ENCODE measurements at places on chromosomes 12 and 14. TPM values are rescaled to one million over a fixed set of nuclear protein-coding genes. Genes with fewer than 3 reads are reported as not detected.
A peak's percentile ranks its signal among the peaks of the same experiment; 100 is the strongest.

DNA sequence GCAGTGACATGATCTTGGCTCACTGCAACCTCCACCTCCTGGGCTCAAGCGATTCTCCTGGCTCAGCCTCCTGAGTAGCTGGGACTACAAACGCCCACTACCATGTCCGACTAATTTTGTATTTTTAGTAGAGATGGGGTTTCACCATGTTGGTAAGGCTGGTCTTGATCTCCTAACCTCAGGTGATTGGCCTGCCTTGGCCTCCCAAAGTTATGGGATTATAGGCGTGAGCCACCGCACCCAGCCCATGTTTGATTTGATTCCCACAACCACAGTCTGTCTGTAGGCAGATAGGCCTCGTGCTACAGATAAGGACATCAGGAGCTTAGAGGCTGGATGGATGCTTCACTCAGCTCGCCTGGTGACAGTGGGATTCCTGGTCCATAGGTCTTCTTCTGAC is 23.0 kb downstream of the EML1 start:
- no peaks in the 10 kb centered on the region for H3K36me3 ChIP-seq
- no peak overlapping the region for H3K4me3 ChIP-seq
- no peaks in the 10 kb centered on the region for H3K27me3 ChIP-seq
- no peaks in the 10 kb centered on the region for H3K4me1 ChIP-seq
- H3K27ac ChIP-seq, result no peak overlapping the region

DNA sequence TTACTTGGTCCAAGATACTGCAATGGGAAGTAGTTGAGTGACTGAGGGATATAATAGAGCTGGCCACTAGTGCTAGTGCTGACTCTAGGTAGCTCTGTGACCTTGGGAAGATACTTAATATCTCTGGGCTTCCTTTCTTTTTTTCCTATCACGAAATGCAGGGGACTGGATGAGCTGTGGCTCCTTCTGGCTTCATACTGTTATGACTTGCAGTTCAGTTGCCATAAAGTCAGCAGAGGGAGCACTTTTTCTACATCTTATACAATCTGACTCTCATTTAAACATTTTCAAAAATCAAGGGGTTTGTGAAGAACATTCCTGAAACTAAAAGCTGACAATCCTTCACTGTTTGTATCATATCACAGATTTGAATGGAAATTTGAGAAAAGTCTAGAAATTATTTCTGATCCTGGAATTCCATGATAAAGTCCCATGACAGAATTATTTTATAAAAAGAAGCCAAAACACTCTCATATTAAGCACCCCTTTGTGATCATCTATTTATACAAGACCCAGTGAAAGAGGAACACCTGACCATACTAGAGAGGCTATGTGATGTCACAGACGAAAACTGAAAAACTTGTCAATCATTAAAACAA is 5.3 kb downstream of the BHLHE41 start:
- no peak for DNase-seq
- H3K36me3 ChIP-seq, result no peaks in the 10 kb centered on the region
- H3K27me3 ChIP-seq, result no peaks in the 10 kb centered on the region
- H3K27ac ChIP-seq, result peak overlapping the region; percentile 61

DNA sequence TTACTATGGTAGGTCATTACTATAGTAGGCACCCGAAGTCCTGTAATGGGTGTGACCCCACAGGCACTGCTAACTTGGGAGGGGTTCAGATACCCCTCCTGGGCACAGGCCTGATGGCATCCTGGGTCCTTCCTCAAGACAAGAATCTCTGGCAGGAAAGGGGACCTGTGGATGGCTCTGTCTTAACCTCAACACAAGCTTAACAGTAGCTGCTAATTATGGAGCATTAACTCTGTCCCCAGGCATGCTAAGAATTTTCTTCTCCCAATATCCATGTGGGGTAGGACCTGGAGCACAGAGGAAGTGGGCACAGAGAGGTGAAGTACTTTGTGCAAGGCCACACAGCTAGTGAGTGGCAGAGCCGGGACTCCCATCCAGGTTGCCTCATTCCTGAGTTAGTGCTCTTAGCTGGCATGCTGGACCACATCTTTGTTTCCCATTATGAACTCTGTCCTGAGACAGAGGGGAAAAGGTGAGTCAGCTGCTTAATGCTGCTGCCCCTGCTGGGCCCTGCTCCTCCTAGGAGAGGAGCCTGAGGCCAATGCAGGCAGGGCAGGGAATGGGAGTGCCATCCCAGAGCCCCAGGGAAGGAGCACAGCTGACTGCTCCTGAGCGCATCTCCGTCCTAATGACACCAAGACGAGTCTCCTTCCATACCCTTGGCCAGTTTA is 32.1 kb downstream of the GALNT16 start:
- no peaks in the 10 kb centered on the region for H3K4me1 ChIP-seq
- no peak for DNase-seq
- H3K27me3 ChIP-seq, result no peaks in the 10 kb centered on the region
- H3K36me3 ChIP-seq, result no peaks in the 10 kb centered on the region
- H3K4me3 ChIP-seq, result no peak overlapping the region

DNA sequence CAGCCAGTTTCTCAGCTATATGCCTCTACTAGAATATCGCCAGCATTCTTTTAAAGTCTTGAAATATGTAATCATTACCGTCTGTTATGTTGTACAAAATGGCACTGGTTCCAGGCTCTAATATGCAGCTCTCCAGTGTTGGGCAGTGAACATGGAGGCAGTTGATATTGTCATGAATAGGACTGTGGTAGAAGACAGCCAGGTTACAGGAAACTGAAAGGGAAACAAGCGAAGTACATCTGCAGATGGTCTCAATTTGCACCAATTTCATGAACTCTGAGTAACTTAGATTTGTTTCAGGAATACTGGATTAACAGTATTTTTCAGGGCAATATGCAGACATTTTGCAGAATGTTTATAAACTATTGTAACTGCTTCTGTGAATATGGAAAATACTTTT is 13.4 kb upstream of the KLHL42 start:
- no peaks in the 10 kb centered on the region for H3K4me1 ChIP-seq
- no peak for DNase-seq
- H3K27me3 ChIP-seq, result no peaks in the 10 kb centered on the region
- no peak overlapping the region for H3K27ac ChIP-seq
- H3K4me3 ChIP-seq, result no peak overlapping the region

- no peak for DNase-seq
- peak overlapping the region; percentile 37 for H3K27ac ChIP-seq
- H3K36me3 ChIP-seq, result no peaks in the 10 kb centered on the region
- H3K4me1 ChIP-seq, result peaks cover 17% of the 10 kb centered on the region
- no peaks in the 10 kb centered on the region for H3K27me3 ChIP-seq
Observed at GRCh38 chr12:108313241-108313605, 25.9 kb downstream of the CMKLR1 start.

GRCh38 chr12:45130881-45131281 is 80.0 kb upstream of the DBX2 start:
- H3K27me3 ChIP-seq, result no peaks in the 10 kb centered on the region
- no peaks in the 10 kb centered on the region for H3K4me1 ChIP-seq
- DNase-seq, result peak; percentile 77
- no peak overlapping the region for H3K4me3 ChIP-seq
- no peaks in the 10 kb centered on the region for H3K36me3 ChIP-seq
- no peak overlapping the region for H3K27ac ChIP-seq

GRCh38 chr12:6941782-6942181 is 1.8 kb upstream of the RNU7-1 start:
- peaks cover 14% of the 10 kb centered on the region for H3K4me1 ChIP-seq
- no peaks in the 10 kb centered on the region for H3K27me3 ChIP-seq
- no peak overlapping the region for H3K4me3 ChIP-seq

DNA sequence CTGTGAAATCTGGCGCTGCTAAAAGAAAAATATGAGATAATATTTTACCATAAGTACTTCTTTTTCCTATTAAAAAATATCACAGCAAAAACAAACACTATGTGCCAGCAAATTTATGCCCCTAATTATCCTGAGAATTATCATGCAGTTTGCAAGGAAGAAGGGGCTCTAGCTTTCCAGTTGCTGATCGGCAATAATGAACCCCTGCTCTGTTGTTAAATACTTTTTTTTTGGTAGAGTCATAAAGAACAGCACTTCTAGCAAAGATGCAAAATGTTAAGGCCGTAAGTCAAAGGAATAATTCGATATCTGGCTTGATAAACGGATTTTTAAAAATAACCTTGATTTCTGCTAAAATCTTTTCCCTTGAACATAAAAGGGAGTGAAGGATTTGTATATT is 108.9 kb downstream of the PDE3A start:
- no peaks in the 10 kb centered on the region for H3K27me3 ChIP-seq
- DNase-seq, result no peak
- no peaks in the 10 kb centered on the region for H3K4me1 ChIP-seq
- no peaks in the 10 kb centered on the region for H3K36me3 ChIP-seq
- no peak overlapping the region for H3K4me3 ChIP-seq
- no peak overlapping the region for H3K27ac ChIP-seq

- peaks cover 4% of the 10 kb centered on the region for H3K4me1 ChIP-seq
- no peak overlapping the region for H3K4me3 ChIP-seq
- no peak overlapping the region for H3K27ac ChIP-seq
- peaks cover 18% of the 10 kb centered on the region for H3K36me3 ChIP-seq
Observed at GRCh38 chr12:117026343-117026742, 72.9 kb downstream of the TESC start.

- H3K4me3 ChIP-seq, result no peak overlapping the region
- peak; percentile 54 for DNase-seq
- H3K27me3 ChIP-seq, result peaks cover 26% of the 10 kb centered on the region
- H3K4me1 ChIP-seq, result no peaks in the 10 kb centered on the region
- no peak overlapping the region for H3K27ac ChIP-seq
Observed at GRCh38 chr12:5083955-5084849, 40.5 kb downstream of the KCNA5 start.

DNA sequence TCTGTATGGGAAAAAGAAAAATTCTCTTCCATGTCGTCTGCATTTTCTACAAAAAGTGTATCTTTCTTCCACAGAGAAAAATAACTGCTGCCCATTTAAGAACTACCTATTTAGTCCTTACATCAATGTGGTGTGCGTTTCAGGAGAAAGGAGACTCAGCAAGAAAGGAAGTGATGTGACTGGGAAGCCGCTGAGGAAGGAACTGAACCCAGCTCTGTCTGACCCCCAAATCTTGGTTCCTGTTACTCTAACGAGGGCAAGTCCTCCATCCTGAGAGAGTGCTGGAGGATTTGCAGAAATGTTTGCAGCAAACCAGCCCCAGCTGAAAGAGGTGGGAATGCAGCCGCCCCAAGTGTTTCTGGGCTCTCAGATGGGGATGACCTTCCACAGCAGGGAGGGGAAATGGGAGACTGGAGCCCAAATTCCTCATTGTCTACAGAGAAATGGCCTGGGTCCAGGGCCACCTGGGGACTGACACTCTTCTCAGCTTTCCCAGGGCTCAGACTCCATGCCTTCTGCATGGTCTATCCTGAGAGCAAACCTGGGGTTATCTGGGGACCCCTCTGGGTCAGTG is 6.7 kb upstream of the MLEC start:
- H3K4me1 ChIP-seq, result peaks cover 2% of the 10 kb centered on the region
- no peak overlapping the region for H3K4me3 ChIP-seq
- DNase-seq, result no peak
- H3K27me3 ChIP-seq, result no peaks in the 10 kb centered on the region
- no peak overlapping the region for H3K27ac ChIP-seq

- H3K36me3 ChIP-seq, result no peaks in the 10 kb centered on the region
- H3K4me1 ChIP-seq, result peaks cover 2% of the 10 kb centered on the region
- no peak overlapping the region for H3K4me3 ChIP-seq
- DNase-seq, result no peak
- peaks cover 14% of the 10 kb centered on the region for H3K27me3 ChIP-seq
- H3K27ac ChIP-seq, result no peak overlapping the region
Observed at GRCh38 chr14:67413806-67414769, 2.1 kb upstream of the PLEK2 start.

GRCh38 chr12:20194171-20194570 is 174.2 kb upstream of the PDE3A start:
- H3K36me3 ChIP-seq, result no peaks in the 10 kb centered on the region
- no peak overlapping the region for H3K4me3 ChIP-seq
- H3K27ac ChIP-seq, result no peak overlapping the region
- no peak for DNase-seq
- no peaks in the 10 kb centered on the region for H3K27me3 ChIP-seq

GRCh38 chr14:34099635-34100034 is 148.8 kb upstream of the EGLN3 start:
- no peak overlapping the region for H3K4me3 ChIP-seq
- DNase-seq, result no peak
- H3K27me3 ChIP-seq, result no peaks in the 10 kb centered on the region
- H3K36me3 ChIP-seq, result no peaks in the 10 kb centered on the region

DNA sequence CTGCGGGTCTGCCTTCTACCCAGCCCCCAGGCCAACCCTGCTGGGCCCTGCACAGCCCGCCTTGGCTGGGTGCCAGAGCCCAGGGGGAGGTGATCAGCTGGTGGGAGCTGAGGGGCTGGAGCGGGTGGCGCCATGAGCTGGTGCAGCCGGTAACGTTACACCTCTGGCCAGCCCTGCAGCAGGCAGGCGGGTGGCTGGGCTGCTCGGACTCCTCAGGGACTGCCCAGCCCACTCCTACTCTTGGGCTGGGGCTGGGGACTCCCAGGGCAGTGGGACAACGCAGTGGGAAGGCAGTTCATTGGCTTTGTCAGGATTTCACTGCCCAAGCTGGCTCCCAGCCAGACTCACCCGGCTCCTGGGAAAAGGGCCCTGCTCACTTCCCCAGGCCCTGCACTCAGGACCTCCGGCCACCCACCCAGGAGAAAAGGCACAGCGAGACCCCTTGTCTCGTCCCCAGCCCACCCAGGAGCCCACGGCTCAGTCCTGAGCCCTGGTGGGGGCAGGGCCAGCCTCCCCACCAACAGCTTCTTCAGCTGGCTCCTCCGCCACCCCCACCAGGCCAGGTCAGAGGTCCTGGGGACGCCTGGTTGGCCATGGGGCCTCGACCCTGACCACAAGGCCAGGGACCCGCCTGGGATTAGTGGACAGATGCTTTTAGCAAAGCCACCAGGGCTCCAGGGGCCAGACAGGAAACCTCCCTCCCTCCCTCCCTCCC is 1.0 kb downstream of the PGF start:
- peaks cover 8% of the 10 kb centered on the region for H3K36me3 ChIP-seq
- peak overlapping the region; percentile 56 for H3K27ac ChIP-seq
- peaks cover 10% of the 10 kb centered on the region for H3K4me1 ChIP-seq
- peak; percentile 71 for DNase-seq
- H3K27me3 ChIP-seq, result no peaks in the 10 kb centered on the region
- peak overlapping the region; percentile 36 for H3K4me3 ChIP-seq

GRCh38 chr12:80192087-80192486 is 92.8 kb downstream of the OTOGL start:
- H3K27ac ChIP-seq, result no peak overlapping the region
- H3K4me3 ChIP-seq, result no peak overlapping the region
- H3K27me3 ChIP-seq, result no peaks in the 10 kb centered on the region
- no peaks in the 10 kb centered on the region for H3K4me1 ChIP-seq

Gene TXNDC16
- 5.2 TPM for total RNA-seq

Gene ABCC9
- total RNA-seq, result 12.7 TPM

Gene RESF1
- total RNA-seq, result 65.4 TPM

Gene NGB
- not detected for total RNA-seq

Gene REC8
- 48.1 TPM for total RNA-seq

Gene TAS2R19
- 3.2 TPM for total RNA-seq

Gene POTEG
- not detected for total RNA-seq

Gene ANO4
- 1.6 TPM for total RNA-seq

All from lung (tissue), 17 donors.